ENCODE measurements at places on chromosomes 5 and 9.

DNA sequence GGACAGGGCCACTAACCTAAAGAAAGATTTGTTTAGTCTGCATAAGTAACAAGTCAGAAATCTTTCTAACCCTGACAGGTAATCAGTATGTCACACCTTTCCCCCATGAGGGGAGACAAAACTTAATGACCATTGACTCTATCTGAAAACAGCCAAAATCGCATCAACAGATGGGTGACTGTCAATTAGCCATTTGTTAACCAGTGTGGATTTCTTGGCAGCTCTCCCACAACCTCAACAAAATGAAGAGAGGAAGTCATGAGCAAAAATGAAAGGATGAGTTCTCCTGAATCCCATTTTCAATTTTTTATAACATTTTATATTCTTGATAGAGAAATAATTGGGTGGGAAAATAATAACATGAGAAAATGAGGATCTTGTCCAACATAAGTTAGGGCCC lies 84.6 kb upstream of the SNX2 start:
- DNase-seq, result no peak

GRCh38 chr9:120365386-120365785 lies 214.6 kb downstream of the CDK5RAP2 start:
- no peak for DNase-seq

DNA sequence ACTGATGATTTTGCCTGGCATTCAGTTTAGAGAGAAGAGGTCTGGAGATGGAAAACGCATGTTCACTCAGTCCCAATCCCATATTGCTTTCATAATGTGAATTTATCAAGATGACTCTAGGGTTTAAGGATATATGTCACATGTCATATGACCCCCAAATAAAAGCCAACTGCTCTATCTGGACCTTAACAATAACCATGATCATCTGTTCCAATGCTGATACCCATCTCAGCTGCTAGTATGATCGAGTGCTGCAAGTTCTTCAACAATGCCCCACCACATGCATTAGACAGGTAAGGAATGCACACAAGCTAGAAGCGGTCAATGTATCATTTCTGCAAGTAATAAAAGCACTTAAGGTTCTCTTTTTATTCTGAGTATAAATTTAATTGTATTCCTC lies 91.8 kb downstream of the OXCT1 start:
- no peak for DNase-seq

GRCh38 chr9:115240676-115241075 lies 122.7 kb upstream of the TNC start:
- no peak for DNase-seq

DNA sequence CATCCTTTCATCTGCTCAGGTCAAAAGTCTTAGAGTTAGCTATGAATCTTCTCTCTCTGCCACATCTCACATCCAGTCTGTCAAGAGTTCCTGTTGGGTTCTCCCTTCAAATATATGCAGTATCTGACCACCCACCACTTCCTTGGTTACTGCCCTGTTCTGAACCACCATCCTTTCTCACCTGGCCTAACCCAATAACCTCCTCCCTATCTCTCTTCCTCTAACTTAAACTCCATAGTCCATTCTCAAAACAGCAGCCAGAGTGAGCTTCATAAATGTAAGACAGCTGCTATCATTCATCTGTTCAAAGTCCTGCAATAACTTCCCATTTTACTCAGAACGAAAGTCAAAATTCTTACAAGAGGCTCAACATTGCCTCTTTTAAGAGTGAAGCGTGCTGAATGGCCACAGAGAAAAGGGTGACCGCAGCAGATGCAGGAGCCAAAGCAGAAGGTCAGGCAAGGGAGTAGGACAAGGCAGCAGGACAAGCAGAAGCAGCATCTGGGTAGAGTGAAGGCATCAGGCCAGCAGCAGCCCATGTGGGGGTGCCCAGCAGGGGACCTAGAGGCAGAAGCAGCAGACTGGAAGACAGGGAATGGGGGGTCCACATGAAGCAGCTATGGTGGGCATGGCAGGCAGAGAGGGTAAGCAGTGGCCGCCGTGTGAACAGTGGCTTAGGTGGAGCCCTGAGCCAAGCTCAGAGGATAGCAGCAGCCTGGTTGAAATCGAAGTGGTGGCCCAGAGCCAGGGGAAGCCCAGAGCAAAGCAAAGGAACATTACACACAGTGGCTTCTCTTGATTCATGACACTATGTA lies 39.3 kb upstream of the CDC42SE2 start:
- no peak for DNase-seq

DNA sequence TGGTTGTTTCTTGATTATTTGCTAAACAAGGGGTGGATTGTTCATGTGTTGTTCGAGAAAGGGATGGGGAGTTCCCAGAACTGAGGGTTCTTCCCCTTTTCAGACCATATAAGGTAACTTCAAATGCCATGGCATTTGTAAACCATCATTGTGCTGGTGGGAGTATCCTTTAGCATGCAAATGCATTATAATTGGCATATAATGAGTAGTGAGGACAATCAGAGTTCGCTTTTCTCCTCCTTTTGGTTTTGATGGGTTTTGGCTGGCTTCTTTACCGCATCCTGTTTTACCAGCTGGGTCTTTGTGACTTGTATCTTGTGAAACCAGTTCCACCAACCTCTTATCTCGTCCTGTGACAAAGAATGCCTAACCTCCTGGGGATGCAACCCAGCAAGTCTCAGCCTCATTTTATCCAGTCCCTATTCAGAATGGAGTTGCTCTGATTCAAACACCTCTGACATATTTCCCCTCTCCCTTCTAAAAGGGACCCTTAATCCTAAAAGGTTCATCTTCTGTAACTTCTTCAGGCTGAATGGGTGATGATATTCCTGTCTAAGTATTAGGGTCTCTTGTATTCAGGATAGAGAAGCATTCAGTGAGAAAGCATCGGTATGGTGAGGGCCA lies 8.7 kb upstream of the FBN2 start:
- DNase-seq, result no peak

DNA sequence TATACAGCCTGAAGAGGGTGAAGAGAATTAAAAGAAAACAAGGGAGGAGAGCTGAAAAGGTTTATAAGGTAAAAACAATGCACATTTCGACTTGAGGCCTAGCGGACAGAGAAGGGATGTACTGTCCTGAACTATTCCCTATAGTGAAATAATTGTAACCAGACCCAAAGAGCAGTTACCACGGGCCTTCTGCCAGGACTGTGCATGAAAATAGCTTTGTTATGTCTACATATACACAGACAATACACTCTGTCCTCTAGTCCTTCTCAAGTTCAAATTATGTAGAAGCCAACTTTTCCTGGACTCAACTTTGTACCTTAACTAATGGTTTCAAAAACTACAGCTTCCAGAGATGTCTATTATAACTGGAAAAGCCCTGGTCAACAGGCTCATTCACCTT lies 223.7 kb downstream of the PCSK5 start:
- DNase-seq, result no peak

DNA sequence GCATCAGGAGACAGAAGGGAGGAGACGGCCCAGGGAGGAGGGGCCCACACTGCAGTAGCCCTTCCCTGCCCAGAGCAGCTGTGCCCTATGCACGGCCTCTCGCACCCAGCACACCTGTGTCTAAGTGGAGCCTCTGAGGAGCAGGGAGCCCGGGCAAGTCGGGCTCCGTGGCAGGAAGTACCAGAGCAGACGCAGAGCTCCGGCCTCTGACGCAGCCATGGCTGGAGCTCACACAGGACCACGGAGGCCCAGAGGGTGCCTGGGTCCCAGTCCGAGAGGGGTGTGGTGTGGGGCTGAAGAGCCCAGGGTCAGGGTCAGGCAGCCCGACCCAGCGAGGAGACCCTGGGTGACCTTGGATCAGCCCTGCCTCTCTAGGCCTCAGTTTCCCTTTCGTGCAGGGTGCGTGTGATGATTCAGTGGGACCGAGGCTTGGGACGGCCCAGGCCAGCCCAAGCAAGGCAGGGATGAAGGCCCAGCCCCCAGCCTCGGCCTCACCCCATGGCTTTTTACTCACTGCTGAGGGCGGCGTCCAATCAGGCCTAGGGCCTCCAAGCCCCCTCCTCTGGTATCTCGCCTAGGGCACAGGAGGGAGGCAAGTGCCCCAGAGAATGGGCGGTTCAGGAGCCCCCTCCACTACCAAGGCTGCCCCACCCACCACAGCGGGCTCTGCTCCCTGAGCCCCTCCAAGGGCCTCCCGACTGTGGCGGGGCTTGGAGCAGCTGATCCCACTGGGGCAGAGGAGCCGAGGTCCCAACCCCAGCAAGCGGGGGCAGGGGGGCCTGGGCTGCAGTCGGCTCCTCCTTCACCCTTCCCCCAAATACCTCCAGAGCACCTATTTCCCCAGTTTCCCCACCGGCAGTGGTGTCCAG lies 4.3 kb upstream of the AGPAT2 start:
- DNase-seq, result no peak

- no peak for DNase-seq
Observed at GRCh38 chr9:133873461-133873891, 118.6 kb downstream of the VAV2 start.

GRCh38 chr9:86368871-86369521 lies 14.8 kb upstream of the TUT7 start:
- peak; percentile 55 for DNase-seq

DNA sequence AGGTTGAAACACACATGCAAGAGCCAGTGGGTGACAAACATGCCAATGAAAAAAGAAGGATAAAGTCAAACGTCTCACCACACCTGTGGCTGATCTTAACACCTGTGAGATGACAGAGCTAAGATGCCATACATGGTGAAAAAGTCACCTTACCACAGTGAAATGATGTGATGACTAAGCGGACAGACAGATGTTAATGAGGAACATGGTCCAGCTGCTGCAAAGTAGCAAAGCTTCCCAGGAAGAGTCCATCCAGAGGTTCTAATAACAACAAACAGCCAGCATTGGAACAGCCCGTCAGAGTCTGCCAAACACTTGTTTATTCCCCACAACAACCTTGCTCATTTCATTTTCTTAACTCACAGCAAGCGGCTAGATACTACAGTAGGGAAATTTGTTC lies 1.9 kb downstream of the KIAA1191 start:
- no peak for DNase-seq

DNA sequence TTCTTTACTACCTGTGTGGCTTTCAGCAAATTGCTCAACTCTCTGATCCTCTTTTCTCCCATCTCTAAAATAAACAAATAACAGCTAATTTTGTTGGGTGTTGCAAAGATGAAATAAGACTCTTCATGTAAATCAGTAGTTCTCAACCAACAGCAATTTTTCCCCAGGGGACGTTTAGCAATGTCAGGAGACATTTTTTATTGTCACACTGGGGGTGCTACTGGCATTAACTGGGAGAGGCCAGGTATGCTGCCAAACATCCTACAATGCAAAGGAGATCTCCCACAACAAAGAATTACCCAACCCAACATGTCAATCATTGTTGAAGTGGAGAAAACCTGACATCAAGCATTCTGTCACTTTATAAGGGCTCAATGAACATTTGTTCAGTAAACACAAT lies 19.7 kb downstream of the ADRA1B start:
- no peak for DNase-seq

DNA sequence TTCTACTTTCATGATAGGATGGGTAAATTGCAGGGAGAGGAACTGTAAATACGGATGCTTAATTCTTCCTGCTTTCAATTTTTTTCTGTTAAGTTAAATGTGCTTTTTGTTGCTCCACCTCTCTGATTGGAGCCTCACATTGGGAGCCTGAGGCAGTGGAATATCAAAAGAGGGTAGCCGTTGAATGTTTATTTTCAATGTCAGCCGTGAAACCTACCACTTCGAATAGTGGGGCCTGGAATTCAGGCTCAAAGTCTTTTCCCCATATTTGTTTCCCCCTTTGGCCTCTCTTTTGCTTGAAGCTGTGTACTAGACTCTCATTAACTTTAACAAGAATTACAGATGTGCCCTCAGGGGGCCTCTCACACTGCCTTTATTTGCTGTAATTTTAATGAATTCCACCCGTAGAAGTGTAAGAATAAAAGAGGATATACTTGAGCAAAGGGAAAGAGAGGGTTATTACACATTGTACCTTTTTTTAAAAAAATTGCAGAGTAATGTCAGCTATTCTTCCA lies 29.0 kb downstream of the PSAT1 start:
- no peak for DNase-seq

DNA sequence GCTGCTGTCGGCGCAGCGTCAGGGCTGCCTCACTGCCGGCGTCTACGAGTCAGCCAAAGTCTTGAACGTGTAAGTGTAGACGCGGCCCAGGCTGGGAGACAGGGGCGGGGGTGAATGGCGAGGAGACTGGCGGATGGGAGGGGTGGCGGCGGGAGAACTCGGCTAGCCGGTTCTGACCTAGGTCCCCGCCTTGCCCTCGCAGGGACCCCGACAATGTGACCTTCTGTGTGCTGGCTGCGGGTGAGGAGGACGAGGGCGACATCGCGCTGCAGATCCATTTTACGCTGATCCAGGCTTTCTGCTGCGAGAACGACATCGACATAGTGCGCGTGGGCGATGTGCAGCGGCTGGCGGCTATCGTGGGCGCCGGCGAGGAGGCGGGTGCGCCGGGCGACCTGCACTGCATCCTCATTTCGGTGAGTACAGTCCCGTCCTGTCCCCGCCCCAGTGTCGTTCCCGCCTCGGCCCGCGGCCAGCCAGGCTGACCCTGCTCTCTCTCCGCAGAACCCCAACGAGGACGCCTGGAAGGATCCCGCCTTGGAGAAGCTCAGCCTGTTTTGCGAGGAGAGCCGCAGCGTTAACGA lies 745 bp downstream of the GADD45G start:
- no peak for DNase-seq

DNA sequence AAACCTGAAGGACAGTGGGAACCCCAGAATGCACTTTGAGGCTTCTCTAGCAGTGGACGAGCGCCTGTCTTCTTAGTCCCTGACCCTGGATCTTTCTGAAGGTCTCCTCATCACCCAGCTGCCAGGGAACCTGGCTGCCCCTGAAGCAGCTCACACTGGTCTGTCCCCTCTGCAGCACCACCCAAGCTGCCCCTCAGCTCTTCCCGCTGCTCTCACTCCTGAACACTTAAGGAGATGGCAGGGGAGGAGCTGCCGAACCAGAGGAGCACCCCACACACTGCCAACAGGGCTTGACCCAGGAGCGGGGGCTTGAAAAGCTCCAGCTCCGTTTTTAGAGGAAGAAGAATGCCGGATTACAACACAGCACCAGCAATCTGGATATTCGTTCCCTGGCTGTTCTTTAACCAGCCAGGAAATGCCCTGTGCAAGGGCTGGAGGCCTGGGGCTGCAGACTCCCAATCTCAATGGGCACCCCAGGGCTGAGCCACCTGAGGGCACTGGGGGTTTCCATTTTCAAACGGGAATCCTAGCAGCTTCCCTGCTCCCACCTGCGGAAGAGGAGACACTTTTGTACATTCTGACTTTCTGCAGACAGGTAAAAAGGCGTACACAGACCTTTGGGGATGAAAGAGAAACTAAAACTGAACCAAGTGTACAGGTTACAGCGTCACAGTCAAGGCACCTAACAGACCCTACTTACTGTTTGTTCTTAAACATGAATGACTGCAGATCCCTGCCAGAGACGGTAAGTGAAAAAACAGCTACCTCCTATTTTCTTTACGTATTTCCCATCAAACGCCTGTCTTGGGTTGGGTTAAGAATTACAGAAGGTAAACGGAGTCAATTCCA lies 36.3 kb downstream of the GOLM1 start:
- DNase-seq, result no peak

GRCh38 chr5:107794741-107795140 lies 124.0 kb upstream of the EFNA5 start:
- DNase-seq, result no peak

GRCh38 chr5:56705217-56705616 lies 110.1 kb upstream of the MAP3K1 start:
- DNase-seq, result no peak

GRCh38 chr5:75668977-75669689 lies 48.1 kb downstream of the POC5 start:
- DNase-seq, result no peak

- DNase-seq, result peak; percentile 92
Observed at GRCh38 chr5:180825768-180826525, 23.3 kb upstream of the MGAT1 start.

- no peak for DNase-seq
Observed at GRCh38 chr5:115194676-115195075, 25.0 kb upstream of the TRIM36 start.

GRCh38 chr5:110371725-110372041 lies 354.8 kb downstream of the TMEM232 start:
- no peak for DNase-seq
